ENCODE measurements at places on chromosomes 5 and 9.

DNA sequence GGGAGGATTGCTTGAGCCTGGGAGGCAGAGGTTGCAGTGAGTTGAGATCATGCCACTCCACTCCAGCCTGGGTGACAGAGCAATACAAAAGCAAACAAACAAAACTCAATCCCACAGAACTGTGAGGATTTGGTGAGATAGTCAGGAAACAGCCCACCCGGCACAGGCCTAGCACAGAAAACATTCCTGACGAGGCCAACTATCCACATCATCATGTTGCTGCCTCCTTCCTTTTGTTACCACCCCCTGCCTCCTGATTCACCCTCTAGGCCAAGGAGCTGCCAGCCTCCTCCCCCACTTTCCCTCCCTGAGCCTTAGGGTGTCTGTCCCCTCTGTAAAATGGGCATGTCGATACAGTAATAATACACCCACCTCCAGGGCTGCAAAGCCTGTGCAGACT is 39.0 kb downstream of the STK10 start:
- no peak for DNase-seq

GRCh38 chr9:124014211-124014955 is 2.8 kb downstream of the LHX2 start:
- DNase-seq = peak; percentile 31

DNA sequence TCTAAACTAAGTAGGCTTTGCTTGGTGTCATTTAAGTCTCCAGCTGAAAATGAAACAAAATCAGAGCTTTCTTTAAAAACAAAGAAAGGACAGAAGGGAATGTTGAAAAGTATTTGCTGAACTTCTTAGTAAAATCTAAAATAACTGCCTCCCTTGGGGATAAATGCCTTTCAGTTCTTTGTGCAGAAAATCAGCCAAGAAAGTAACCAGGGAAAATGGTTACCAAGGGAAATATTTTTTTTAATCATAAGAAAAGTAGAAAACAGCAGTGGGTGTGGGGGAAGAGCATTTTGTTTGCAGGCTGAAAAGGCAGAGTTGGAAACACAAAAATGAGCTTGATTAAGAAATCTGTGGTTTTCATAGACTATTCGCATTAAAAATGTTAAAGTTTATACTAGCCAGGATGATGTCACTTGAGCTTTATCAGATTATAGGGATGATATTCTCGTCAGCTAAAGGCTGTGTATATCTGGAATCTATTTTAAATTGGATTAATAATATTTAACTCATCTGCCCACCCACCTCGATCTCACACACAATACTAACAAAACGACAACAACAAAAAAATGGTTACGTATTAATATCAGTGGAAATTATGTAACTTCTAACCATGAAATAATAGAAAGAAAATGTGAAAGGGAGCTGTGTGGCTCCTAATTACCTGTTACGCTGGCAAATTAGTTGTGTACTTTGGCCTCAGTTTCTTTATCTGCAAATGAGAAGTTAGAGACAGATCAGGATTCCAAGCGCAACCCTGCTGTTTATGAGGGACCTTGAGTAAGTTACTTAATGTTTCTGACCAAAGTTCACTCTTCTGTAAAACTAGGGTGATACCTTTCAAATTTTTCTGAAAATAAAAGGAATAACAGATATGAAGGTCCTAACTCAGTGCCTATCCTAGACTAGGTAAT is at the start of gene ECM2:
ECM2 (minus strand) TSS at position 51 of the 911 bp plus-strand sequence. CDS start 13,124 bp downstream, outside the sequence.
- peak; percentile 15 for DNase-seq

GRCh38 chr5:32708949-32709348 is 2.2 kb upstream of the NPR3 start:
- peak; percentile 64 for DNase-seq

- no peak for DNase-seq
Observed at GRCh38 chr9:1979741-1980367, 35.3 kb upstream of the SMARCA2 start.

- no peak for DNase-seq
Observed at GRCh38 chr9:93673021-93673838, 96.8 kb downstream of the PHF2 start.

GRCh38 chr5:77727190-77727589 is 48.9 kb downstream of the TBCA start:
- DNase-seq = no peak

DNA sequence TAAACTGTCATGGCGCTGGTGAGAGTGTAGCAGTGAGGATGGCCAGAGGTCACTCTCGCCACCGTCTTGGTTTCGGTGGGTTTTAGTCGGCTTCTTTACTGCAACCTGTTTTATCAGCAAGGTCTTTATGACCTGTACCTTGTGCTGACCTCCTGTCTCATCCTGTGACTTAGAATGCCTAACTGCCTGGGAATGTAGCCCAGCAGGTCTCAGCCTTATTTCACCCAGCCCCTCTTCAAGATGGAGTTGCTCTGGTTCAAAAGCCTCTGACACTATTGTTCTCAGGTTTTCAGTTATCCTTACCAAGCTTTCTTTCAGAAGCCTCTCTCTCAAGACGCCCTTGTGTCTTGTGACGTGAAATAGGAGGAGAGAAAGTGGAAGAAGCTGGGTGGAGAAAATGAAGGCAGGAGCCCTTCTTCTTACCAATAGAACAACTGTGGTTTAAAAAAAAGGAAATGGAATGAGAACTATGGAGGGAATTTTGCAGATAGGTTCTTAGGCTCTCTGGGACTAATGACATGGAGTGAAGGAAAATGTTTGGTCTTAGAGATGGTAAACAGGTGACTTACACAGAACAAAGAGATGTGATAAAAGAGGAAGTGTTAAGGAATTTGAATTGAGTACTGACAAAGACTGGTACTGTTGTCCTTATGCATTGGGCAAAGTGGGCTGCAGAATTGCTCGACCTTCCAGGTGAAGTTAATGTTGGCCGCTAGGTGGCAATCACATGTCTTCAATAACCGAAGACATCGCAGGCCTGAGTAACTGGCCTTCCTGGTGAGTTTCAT is 133.3 kb upstream of the RAI14 start:
- peak; percentile 59 for DNase-seq

- DNase-seq = no peak
Observed at GRCh38 chr5:75441560-75441959, 69.9 kb downstream of the CERT1 start.

GRCh38 chr5:110321117-110321516 is 405.4 kb downstream of the TMEM232 start:
- DNase-seq = no peak

DNA sequence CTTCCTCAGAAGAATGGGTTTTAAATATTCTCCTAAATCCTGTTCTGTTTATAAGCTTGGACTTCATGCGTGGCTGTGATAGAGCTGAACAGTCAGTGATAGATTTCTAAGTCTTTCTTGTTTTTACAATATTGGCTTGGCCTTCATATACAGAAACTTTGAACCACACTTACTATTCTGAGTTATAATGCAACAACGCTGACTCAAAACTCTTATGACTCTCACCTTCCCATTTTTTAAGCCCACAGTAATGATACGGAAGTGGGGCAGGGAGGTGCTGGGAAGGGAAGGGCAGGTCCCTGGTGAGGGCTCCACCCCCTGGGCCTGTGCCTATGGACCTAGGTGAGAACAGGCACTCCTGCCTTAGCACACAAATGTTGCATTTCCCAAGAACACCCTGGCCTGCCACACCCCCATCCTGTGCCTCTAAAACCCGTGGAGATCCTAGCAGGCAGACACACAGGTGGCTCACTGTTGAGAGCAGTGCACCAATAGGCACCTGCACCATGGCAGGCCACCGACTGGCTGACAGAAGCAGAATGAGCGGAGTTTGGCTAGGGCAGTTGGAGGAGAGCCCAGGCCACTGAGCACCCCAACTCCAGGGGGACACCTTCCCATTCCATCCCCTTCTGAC is 376.7 kb downstream of the GABRG2 start:
- no peak for DNase-seq

GRCh38 chr5:101935086-101935485 is 361.0 kb downstream of the SLCO4C1 start:
- no peak for DNase-seq

DNA sequence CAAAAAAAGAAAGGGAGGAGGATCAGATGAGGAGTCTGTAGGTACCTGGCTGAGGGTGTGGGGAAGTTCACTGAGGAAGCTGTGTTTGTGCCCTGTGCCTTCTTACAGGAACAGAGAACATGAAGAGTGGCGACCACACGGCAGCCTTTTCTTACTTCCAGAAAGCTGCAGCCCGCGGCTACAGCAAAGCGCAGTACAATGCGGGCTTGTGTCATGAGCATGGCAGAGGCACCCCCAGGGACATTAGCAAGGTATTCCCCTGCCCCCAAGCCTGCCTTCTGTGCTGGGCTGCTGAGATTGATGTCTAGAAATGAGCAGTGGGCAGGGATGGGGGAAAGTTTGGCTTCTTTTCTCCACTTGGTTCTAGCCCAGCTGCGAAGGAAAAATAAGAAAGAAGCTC is 9.5 kb downstream of the DELE1 start:
- no peak for DNase-seq

- no peak for DNase-seq
Observed at GRCh38 chr9:131692612-131693562, 47.0 kb downstream of the RAPGEF1 start.

GRCh38 chr5:135654761-135655467 is 76.1 kb upstream of the CXCL14 start:
- DNase-seq = no peak

GRCh38 chr5:776862-777711 is 7.4 kb downstream of the ZDHHC11B start:
- no peak for DNase-seq

GRCh38 chr5:76104027-76104426 is 20.8 kb downstream of the SV2C start:
- no peak for DNase-seq

DNA sequence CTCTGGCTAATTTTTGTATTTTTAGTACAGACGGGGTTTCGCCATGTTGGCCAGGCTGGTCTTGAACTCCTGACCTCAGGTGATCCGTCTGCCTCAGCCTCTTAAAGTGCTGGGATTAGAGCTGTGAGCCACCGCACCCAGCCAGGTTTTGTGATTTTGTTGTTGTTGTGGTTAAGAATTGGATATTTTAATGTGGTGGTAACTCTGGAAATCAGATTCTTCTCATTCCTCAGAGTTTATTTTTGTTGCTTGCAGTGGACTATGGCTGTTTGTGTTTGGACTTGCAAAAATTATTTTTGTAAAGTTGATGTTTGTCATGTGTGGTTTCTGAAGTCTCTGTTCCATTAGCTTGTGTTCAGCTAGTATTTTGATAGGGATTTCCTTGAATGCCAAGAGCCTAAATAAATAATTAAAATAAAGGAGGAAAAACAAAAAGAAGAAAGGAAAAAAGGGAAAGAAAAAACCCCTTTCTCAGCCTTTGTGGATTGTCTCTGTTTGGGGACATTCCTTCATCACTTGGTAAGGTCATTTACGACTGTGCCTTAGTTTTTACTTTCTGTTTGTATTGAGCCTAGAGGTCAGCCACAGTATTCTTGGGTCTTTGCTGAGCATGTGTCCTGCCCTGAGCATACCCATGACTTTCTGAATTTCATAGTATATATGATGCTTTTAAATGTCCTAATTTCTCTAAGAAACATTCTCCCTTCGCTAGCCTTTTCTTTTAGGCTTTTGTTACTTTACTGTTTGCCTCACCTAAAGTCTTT is 37.3 kb downstream of the PBX3 start:
- DNase-seq = no peak

GRCh38 chr5:167987490-167988280 is 303.8 kb upstream of the WWC1 start:
- DNase-seq = no peak
